Type B pancreatic cell (in vitro differentiated cells): ENCODE measurements at places on chromosomes 1 and 21.
A peak's percentile ranks its signal among the peaks of the same experiment; 100 is the strongest.

DNA sequence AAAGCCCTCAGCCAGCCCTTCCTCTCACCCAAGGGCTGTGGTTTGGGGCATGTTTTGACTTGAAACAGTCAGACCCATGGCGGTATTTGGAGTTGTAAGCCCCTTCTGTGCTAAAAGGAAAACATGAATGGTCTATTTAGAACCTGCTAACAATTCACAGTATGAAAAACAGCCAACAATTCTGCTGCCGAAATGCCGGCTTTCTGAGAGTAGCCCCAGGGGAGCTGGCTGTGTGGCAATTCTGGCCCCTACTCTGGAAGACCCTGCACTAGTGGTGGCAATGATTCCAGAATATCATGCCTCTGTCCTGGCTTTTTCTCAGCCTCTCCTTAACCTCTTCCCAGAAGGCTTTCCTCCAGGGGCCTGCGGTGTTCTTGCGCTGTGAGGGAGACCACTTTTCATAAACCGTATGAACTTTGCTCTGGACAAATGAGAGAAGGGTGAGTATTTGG, 118.7 kb downstream of the EDEM3 start:
- no peak for DNase-seq

GRCh38 chr1:218390618-218391017, 45.5 kb downstream of the TGFB2 start:
- no peak for DNase-seq

DNA sequence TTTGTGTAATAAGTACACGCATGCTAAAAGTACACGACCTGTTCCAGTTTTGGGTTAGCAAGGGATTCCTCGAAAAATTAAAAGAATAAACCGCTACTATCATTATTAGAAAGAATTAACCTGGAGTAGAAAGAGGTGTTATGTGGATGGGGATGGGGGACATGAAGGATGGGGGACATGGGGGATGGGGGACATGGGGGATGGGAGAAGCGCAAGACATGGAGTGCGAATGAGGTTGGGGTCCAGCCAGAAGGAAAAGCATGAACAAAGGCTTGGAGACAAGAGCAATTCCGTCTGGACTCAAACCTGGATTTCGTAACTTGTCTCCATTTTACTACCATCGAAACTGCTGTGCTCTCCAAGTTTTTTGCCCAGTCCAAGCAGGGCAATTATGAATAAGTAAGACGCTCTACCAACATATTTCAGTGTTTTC, 591 bp upstream of the KDM1A start:
- no peak for DNase-seq

DNA sequence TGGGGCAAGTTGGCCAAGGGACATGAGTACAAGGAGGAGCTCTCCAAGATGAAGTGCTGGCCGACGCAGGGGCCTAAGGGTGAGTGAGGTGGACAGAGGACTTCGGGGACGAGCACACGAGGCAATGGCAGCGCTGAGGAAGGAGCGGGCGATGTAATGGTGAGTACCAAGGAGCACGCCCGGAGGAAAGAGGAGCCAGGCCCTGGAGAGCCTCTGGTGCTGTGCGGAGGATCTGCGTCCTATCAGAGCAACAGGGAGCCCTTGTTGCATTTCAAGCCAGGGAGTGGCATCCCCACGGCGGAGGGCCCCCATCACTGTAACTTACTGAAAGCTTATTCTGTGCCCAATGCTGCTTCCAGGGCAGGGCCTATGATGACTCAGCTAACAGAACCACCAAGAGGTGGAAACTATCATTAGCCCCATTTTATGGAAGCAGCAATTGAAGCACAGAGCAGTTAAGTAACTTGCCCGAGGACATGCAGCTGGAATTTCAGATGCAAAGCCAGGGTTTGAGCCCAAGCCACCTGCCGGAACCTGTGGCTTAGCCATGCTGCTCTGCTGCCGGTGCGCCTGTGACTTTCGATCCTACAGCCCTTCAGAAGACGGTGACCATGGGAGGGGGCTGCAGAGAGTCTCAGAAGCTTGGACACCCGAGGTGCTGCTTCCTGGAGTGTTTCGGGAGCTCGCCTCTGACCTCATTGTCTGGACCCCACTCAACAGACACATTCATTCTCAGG, 17.6 kb upstream of the AJAP1 start:
- no peak for DNase-seq

- peak; percentile 80 for DNase-seq
Observed at GRCh38 chr1:67053535-67053784, 488 bp downstream of the SLC35D1 start.

DNA sequence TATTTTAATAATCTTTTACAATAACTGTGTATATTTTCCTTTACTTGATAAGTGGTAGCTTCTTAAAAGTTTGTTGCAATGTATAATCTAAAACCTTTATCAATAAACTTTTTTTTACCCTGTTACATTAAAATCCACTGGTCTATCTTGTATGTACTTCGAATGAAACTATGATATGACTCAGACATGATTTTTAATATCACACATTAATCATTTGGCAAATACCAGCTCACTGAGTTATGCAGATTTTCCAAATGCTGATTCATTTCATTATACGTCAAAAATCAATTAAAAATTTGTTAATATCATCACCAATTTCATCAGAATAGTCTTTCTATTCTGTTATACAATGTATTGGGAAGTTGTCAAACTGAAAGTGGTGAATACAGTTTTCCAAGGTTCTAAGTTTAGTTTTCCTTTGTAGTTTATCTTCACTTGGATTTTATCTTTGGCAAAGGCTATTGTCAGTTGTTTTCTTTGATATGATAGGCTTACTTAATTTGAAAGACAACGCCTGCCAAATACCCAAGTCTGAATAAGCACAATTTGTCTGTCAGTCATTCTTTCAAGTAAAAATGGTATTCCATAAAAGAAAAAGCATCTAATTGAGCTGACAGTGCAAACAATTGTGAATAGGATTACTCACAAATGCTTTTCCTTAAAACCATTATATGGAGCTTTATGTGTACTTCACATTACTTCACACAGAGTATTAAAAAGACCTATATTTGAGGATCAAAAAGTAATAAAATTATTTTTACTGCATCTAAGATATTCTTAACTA, 127.0 kb downstream of the NME7 start:
- no peak for DNase-seq

GRCh38 chr1:208159555-208160258, 84.5 kb downstream of the PLXNA2 start:
- DNase-seq, result peak; percentile 73

- DNase-seq, result no peak
Observed at GRCh38 chr1:212542761-212543187, 65.8 kb upstream of the ATF3 start.

- DNase-seq, result no peak
Observed at GRCh38 chr1:217275655-217276398, 355.1 kb downstream of the GPATCH2 start.

DNA sequence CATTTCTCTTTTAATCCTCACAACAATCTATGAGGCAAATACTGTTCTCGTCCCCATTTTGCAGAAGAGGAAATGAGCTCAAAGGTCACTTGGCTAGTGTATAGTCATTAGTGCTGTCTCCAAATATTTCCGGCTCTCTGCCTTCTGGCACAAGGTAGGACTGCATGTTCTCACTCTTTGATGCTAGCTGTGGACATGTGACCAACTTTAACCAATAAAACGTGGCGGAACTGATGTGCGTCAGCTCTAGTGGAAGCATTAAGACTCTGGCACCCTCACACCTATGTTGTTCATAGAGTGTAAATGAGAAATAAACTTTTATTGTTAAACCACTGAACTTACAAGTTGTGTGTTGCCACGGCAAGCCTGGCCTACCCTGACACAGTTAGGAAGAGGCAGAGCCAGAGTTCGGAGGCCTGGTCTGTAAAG, 5.0 kb upstream of the KIF21B start:
- no peak for DNase-seq

DNA sequence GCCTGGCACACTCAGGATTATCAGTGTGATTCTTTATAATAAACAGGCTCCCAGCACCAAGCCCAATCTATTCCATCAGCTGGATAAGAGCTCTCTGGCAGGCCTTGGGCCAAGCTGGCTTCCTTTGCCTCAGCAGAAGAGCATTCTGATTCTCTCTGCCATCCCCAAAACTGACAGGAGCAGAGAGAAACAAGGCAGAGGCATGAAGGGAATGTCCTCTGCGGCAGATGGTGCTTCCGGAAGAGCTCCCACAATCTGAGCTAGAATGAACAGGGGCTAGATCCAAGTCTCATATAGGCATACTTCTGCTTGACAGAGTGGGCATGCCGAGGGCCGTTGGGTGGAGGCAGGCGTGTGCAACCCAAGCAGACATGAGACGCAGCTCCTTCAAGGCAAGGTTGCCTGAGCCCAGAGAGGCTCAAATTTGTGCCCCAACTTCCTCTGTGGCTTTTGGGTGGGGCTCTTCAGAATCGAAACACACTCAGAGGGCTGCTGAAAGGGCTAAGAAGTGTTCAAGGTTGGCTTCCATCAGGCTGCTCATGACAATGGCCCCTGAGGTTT, 4.0 kb downstream of the CAPN2 start:
- no peak for DNase-seq

DNA sequence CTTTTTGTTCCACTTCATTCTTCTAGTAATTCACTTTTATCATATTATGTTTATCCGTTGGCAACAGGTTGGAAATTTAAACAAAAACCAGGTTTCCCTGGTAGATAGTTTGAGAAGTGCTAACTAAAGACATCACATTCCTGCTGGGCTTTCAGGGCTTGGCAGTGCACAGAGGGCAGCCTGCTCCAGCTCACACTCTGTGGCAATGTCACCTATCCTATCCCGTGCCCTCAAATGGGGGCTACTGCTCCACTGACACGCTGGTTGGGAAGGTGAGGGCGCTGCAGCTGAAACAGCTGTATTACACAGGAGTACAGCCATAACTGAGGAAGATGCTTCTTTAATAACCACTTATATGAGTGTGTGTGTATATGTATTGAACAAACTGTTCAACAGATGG, 49.7 kb downstream of the RCAN1 start:
- DNase-seq, result no peak

GRCh38 chr1:8986814-8987190, 39.4 kb downstream of the SLC2A7 start:
- no peak for DNase-seq

DNA sequence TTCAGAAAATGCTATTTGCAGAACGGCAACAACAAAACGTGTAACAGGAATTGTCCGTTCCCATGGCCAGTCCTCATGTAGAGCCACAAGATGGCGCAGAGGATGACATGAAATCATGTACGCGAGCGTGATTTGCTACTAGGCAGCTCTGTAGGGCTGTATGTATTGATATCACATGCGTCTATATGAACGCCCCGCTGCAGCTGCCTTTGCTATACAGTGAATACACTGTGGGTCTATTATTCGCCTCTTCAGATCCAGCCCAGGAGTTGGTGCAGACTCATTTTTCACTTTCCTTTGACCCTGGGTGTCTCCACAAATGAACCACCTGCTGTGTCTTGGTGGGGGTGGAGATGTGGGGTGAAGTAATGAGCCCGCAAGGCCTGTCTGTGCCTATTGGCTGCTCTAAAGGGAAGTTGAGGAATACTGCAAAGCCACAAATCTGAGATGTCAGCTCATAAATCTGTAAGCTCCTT, 361.5 kb downstream of the KIF26B start:
- no peak for DNase-seq

GRCh38 chr1:85121744-85122143, 73.4 kb upstream of the MCOLN3 start:
- no peak for DNase-seq

- no peak for DNase-seq
Observed at GRCh38 chr1:83029050-83029449, 969.9 kb downstream of the TTLL7 start.
